ENCODE measurements at places on chromosomes 12 and 14.

DNA sequence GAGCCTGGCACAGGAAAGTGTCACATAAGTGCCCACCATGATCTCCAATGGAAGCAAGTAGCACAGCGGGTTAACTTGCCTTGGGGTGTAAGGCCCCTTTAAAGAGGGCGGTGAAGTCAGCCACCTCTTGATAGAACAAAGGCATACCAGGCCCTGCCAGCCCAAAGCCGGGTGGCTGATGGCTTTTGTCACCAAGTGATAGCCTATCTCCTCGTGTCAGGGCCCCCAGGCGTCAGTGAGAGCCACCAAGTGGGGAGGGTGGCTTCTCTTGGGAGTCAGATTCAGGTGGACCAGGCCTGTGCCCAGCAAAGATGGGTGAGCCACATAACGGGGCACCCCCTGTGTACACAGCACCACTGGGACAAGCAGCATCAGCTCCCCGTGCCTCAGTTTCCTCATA is 8.3 kb upstream of the MYL2 start:
- ATAC-seq: no peak

DNA sequence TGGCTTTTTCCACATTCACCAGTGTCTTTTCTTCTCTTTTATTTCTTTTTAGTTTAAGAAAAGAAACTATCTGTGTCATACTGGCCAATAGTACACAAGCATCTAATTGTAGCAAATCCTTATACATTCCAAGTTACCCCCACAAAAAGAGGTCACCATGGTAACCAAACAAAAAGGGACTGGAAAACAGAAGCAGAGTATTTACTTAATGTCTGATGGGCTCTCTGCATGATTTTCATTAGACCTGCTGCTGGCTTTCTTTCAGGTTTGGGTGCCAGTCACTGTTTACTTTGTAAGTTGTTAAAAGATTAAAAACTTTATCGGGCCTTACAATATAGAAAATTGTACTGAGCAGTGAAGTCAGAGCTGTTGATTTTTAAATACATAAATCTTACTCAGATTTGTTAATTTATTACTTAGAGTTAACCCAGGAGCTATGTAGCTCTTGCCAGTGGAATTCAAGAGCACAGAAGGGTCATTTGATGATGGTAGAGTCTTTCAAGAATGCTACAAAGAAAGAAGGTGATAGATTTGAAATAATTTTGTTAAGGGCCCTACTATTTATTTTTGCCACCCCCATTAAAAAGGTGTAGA is 123.9 kb downstream of the BRMS1L start:
- ATAC-seq: no peak

DNA sequence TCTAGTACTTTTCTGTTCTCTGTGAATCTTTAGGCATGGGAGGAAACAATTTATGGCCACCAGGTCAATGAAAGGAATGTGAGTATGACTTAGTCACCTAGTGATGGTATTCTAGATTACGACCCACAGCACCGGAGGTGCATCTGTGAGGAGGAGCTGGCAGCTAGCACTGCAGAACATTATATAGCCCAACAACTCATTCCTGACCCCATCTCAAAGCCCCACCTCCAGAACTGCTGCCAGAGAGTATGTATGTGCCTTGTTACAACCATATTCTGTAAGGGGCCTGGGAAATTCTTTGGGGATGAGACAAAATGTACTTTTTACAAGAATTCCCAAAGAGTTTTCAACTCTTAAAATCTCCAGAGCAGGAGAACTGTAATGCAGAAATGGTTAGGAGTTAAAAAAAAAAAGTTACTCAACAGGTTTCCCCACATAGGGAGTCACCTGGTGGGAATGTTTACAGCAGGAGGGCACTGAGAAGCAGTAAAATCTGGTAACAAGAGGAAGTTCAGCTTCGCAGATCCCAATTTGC is 34.9 kb upstream of the CERS5 start:
- ATAC-seq: peak; percentile 80

DNA sequence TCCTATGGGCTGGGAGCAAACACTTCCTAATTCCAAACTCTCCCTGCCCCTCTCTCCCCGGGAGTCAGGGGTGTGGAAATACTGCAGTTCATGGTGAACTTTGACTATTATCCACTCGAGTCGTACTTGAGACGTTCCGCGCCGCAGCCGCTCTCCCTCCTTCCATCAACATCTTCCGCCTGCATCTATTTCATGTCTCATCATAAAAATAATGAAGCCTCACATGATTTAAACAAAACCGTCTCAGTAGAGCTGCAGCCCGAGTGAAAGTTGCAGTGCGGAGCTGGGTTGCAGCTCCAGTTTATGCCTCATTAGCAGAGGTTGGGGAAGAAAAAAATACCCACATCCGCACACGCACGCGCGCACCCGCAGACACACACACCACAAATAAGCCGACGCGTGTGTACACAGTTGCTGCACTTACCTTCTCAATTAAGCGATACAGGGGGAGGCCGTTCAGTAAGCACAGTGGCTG is 283 bp downstream of the LMO3 start:
- peak; percentile 43 for ATAC-seq

GRCh38 chr14:55458800-55459515 is 18.5 kb upstream of the TBPL2 start:
- ATAC-seq: no peak

DNA sequence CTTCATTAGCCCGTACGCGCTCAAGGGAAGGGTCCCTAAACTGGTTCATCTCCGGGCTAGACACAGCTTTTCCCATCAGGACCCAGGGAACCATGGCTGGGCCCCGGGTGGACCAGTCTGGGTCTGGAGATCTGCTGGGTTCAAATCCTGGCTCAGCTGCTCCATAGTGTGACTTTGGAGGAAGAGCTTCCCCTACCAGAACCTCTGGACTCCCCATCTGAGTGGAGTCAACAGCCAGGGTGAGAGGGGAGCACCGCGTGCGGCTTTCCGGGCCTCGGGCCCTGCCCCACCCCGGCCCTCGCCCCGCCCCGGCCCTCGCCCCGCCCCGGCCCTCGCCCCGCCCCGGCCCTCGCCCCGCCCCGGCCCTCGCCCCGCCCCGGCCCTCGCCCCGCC is 41.2 kb downstream of the BEGAIN start:
- no peak for ATAC-seq

GRCh38 chr12:2893007-2893406 is 2.3 kb downstream of the TULP3 start:
- no peak for ATAC-seq

- no peak for ATAC-seq
These were observed 258.1 kb downstream of the IPO8 start for GRCh38 chr12:30437616-30438015.

DNA sequence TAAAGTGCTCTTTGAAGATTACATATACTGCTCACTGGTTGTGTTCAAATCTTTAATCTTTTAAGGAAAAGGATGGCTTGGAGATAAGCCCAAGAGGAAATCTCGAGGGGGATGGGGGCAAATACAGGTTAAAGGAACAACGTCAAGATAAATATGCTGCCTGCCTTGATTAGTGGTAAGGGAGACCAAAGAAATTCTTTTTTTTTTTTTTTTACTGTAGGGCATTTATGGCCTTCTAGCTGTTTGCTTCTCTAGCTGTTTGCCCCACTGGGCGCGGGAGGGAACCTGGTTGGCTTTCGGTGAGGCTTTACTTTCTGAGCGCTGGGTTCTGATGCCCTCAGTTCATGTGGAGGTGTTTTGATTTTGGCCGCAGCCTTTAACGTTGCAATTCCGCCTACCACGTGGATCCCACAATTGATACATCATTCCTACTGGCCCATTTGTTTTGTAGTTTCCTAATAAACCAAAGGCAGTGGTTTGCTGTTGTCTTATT is 5.7 kb downstream of the CCND2 start:
- no peak for ATAC-seq

DNA sequence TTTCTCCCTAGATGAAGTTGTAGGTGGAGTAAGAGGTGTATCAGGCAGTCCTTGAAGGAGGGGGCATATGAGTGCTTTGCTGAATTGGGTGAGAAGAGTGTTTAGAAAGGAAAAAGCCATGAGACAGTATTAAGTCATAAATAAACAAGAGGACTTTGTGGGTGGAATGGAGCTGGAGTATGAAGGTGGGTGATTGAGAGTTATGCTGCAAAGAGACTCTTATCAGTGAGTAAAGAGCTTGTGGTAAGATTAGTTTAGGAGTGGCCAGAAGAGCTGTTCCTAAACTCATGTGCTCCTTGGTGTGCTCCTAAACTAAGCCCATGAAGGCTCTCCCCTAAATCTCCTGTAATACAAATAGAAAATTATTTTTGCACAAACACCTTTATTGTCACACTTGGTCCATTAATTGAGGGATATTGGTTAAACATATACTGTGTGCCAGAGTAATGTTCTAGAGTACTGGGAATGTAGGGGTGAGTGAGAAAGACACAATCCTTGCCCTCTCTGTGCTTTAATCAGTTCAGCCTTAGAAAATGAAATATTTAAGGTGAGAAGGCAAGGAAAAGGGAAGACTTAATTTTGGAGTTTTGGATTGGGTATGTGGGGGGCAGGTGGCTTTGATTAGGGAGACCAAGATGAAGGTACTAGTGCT is 9.8 kb downstream of the CHPT1 start:
- no peak for ATAC-seq

GRCh38 chr14:65879248-65880009 is 466.9 kb downstream of the FUT8 start:
- no peak for ATAC-seq

DNA sequence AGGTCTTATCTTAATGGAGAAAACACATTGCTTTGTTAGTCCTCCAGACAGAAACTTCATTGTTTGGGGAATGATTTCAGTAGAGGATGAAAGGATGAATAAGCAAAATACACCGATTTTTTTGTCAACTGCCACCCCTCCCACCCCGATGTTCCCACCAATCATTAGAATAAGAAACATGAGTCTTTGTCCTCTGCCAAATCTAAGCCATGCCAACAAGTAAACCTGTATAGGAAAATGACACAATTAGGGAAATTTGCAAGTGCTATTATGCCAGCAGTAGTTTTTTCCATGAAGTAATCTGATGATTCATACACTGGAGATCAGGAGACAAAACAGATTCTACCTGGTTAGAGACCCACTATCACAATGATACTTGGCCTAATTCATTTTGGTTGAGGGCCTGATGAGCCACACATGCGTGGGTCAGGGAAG is 35.9 kb downstream of the FLRT2 start:
- ATAC-seq: peak; percentile 60

DNA sequence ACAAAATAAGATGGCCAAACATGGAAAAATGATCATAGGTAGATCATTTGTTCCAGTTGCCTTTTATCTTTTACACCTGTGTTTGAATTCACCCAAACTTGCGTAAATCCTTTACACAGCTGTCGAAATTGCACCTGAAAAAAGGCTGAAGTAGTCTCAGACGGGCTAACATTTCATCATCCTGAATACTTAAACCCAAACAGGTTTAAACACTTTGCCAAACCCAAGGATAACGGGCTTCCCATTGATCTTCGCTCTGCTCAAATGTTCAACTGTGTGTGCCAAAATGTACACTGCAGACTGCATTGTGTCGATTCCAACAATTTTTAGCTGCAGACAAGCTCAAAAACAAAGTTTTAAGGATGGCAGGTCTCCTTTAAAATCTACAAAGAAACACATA is 288.7 kb upstream of the DDHD1 start:
- ATAC-seq: no peak

GRCh38 chr14:75295491-75296345 is 17.1 kb downstream of the FOS start:
- peak; percentile 59 for ATAC-seq

GRCh38 chr14:64602826-64603225 is 53.1 kb downstream of the PPP1R36 start:
- ATAC-seq: no peak

- peak; percentile 1 for ATAC-seq
These were observed 83.8 kb upstream of the HMGA2 start for GRCh38 chr12:65740506-65740872.

DNA sequence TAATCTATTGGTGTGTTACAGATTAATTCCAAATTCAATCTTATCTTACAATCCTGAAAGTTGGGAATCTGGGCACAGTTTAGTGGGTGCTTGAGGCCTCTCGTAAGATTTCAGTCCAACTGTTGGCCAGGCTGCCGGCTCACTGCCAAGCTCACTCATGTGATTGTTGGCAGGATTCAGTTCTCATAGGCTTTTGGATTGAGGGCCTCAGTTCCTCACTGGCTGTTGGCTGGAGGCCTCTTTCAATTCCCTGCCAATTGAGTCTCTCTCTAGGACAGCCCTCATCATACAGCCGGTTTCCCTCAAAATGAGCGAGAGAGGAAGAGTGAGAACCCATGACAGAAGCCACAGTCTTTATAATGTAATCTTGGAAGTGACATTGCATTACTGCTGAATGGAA is 123.5 kb upstream of the FBXO33 start:
- ATAC-seq: no peak

DNA sequence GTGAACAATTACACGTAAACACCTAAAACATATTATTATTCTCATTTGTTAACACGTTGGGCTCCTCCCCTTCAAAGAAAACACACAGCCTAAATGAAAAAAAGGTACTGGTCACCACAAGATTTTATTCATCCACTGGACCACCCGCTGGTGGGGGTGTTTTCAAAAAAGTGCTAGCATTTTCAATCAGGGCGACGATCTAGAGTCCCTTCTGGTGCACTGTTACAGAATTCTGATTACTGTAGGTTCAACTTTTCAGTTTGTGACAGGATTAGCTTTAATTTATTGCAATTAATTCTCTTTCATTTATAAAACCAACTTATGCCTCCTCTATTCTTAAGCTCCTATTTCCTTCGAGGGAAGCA is 443 bp downstream of the MAGOHB start:
- ATAC-seq: no peak

GRCh38 chr12:27998658-27999057 is 26.1 kb upstream of the PTHLH start:
- no peak for ATAC-seq

DNA sequence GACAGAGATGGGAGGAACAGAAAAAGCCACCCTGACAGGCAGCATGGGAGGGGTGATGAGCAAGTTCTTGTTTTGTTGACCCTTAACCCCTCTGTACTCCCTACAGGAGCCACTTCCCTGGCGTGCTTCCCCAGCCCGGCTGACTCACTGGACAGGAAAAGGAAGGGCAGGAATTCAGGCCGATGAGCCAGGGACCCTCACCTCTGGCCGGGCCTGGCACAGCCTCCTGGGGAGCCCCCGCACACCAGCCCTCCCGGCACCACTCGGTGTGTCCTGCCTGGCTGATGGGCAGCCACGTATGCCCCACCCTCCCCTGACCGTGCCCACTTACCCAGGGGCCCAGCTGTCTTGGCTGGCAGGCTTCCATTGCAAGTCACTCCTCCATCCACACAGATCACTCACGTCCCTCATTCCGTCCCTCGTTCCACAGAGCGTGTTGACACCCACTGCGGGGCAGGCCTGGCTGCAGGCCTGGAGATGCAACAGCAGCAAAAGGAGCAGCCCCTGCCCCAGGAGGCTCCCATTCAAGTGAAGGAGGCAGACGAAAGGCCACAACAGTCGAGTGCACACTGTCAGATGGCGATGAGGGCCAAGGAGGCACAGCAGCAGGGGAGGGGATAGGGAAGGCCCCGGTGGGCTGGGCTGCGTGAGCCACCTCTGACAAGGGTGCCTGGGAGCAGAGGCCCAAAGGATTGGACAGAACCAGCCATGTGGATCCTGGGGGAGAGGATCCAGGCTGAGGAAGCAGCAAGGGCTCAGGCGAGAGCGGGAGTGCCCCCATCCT is 19.7 kb upstream of the CD9 start:
- peak; percentile 52 for ATAC-seq

- ATAC-seq: peak; percentile 50
These were observed 5.0 kb downstream of the PPTC7 start for GRCh38 chr12:110577864-110578693.

- no peak for ATAC-seq
These were observed 31.9 kb upstream of the ETFBKMT start for GRCh38 chr12:31627456-31628054.

GRCh38 chr12:131101703-131102492 is 148.2 kb downstream of the ADGRD1 start:
- ATAC-seq: no peak

Data from SK-N-SH treated with all-trans-retinoic acid at 6 μM for 48 hours (cell line).